ENCODE measurements at places on chromosomes 7 and 10.

- no peak for DNase-seq
These were observed 1.2 kb downstream of the VCL start for GRCh38 chr10:73998929-73999691.

GRCh38 chr7:31000779-31001178 is 37.0 kb downstream of the GHRHR start:
- DNase-seq = no peak

DNA sequence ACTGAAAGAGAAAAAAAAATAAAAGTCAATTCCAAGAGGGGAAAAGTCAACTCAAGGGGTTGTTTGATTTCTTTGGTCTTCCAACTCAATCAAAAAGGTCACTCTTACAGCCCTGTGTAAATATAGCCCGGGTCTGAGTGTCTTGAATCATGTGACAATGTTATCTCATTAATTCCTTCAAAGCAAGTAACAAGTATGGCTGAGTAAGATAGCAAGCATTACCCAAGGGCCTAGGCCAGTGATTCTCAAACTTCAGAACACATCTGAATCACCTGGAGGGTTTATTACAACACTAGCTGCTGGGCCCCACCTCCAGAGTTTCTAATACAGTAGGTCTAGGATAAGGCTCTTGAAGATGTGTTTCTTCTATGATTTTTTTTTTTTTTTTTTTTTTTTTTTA is 125.0 kb downstream of the PRLHR start:
- no peak for DNase-seq

- no peak for DNase-seq
These were observed 452 bp downstream of the SAMD9 start for GRCh38 chr7:93117327-93117726.

- DNase-seq = no peak
These were observed 1206.2 kb downstream of the GATA3 start for GRCh38 chr10:9260690-9261089.

DNA sequence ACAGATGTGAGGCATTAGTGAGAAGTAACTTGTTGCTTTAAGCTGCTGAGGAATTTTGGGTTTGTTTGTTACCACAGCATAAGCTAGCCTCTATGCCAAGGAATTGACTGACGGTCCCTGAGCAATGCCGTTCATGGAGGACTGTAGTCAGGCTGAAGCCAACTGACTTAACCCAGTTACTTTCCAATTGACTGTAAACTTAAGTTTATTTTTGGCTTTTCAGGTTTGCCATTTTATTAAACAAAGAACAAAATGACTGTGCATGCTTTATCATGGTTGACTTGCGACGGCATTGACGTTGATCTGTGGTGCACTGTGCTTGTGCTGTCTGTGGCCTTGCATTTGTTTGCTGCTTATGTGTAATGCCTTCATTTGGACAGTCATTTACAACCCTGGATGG is 53.5 kb downstream of the DNAJB9 start:
- no peak for DNase-seq

DNA sequence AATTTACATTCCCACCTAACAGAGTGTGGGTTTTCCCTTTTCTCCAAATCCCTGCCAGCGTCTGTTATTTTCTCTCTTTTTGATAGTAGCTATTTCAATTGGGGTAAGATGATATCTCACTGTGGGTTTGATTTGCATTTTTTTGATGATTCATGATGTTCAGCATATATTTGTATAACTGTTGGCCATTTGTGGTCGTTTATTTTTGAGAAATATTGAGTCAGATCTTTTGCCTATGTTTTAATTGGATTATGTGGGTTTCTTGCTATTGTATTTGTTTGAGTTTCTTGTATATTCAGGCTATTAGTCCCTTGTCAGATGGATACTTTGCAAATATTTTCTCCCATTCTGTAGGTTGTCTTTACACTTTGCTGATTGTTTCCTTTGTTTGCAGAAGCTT is 193.8 kb downstream of the ABCA13 start:
- DNase-seq = no peak

Data from Panc1 (cell line).